ENCODE measurements at places on chromosomes 11 and 22.

- no peak for DNase-seq
Observed at GRCh38 chr11:57638005-57638781, 11.5 kb downstream of the YPEL4 start.

DNA sequence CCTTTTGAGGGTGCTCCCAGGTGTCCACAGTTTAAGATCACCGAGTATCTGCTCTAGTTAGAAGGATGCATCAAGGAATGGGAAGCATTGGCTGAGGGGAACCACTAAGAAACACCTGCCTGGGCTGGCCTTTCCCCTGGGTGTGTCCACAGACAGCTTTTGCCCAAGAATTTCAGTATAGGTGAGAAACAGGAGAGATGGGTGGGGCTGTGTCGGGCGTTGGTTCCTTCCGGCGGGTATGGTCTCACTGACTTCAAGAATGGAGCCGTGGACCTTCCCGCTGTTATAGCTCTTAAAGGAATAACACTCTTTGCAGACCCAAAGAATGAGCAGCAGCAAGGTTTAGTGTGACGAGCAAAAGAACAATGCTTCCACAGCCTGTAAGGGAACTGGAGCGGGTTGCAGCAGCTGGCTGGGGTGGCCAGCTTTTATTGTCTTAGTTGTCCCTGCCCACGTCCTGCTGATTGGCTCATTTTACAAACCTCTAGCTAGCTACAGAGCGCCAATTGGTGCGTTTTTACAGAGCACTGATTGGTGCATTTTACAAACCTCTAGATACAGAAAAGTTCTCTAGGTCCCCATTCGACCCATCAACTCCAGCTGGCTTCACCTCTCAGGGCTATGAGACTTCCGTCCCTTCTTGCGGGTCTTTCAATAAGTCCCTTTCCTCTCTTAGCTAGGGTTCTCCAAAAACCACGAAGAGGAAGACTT, 2.4 kb downstream of the FADS1 start:
- no peak for DNase-seq

- DNase-seq: no peak
Observed at GRCh38 chr11:106421676-106422292, 344.3 kb downstream of the AASDHPPT start.

DNA sequence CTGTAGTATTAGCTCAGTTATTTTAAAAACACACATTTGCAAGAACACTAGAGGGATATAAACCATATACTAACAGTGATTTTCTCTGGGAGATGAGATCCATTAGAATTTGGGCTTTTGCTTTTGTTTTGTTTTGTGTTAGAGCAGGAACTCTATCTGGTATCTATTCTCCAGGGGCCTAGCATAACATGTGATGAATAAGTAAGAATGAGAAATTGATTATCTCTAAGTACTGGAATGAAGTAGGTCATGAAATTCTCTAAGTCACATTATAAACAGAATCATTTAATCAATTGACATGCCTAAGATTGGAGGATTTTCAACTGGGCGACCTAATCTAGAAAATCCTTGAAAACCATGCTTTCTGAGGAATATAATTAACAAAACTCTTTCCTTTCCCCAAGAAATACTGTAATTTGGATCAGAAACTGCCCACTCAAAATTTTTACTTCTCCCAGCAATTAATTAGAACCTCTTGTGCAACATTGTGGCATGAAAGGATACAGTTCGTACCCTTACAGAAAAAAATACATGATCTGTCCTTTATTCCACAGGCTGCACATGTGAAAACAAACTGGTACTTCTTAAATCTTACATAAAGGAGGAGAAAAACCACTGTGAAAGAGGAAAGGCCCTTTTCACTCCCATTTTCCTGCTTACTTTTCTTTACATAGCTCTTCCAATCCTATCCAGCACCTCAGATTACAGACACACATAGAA, 93.5 kb downstream of the MRTFA start:
- DNase-seq: no peak

GRCh38 chr11:72859126-72859525, 44.9 kb downstream of the ATG16L2 start:
- DNase-seq: no peak
